HT-29 (cell line): ENCODE measurements at places on chromosomes 2 and 18. TPM values are rescaled to one million over a fixed set of nuclear protein-coding genes. Genes with fewer than 3 reads are reported as not detected.

GRCh38 chr2:113406114-113406513, 31.4 kb upstream of the ZNG1B start:
- DNase-seq: no peak

- DNase-seq: no peak
These were observed 92.9 kb upstream of the RNF152 start for GRCh38 chr18:61985681-61986080.

- DNase-seq: no peak
These were observed 166.0 kb downstream of the NCK2 start for GRCh38 chr2:105910497-105911238.

- DNase-seq: no peak
These were observed 9.6 kb upstream of the ALPK2 start for GRCh38 chr18:58638441-58638840.

- no peak for DNase-seq
These were observed 48.3 kb downstream of the WDFY1 start for GRCh38 chr2:223896833-223897311.

DNA sequence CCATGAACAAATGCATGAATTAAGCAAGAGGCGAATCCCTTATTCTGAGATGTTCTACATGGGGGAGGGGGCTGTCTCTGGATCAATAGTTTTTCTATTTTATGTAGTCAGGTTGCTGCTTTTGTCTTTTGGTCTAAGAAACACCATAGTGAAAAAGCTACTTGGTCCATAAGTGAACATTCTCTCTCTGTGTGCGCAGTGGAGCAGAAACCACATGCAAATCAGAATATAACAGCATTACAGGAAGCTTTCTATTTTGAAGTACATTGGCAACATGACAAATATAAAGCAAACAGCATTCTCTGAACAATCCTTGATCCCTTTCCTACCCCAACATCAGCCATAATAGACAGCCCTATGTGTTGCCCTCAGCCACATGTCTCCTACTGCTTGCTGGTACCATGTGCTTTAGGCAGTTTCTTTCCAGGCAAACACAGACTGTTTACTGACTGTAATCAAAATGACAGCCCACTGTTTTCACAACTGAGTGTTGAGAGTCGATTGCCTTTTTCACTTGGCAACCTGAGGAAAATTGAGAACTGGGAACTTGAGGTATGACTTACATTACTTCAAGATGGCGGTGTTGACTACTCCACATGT, 10.6 kb downstream of the SCN3A start:
- DNase-seq: no peak

GRCh38 chr18:12254136-12254819, at the start of gene CIDEA:
Gene CIDEA (plus strand): TSS chr18:12254361. CDS start chr18:12254384, 23 bp downstream.
- no peak for DNase-seq

GRCh38 chr2:19102696-19103423, 255.6 kb downstream of the OSR1 start:
- DNase-seq: no peak

DNA sequence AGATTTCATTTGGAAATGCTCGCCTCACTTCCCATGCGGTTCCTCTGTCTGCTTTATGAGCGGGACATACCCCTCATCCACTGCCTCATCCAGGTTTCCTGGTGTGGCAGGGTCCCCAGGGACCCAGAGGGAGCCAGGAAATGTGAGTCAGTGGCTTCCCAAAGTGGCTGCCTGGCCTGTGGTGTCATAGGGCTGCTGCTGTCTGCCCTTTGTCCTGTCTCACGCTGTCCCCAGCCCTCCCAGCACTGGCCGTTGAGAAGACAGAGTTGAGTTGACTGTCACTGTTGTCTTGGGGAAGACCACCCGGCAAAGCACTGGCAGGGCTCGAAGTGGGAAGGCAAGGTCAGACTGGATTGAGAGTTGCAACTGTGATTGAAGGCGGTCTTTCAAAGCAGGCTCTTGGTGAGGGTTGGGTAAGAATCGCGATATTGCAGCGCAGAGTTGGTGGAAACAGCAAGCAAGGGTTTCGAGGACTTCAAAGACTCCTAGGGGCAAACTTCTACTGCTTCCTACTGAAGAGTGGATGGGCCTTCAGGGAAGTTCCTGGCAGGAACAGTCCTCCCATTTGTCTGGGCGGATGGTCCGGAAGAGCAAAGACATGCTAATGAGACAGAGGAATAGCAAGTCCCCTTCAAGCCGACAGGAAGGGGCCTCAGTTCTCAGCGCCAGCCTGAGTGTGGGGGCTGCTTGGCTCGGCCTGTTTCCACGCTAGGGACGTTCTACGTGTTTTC, 33.9 kb downstream of the RAB31 start:
- peak; percentile 21 for DNase-seq

DNA sequence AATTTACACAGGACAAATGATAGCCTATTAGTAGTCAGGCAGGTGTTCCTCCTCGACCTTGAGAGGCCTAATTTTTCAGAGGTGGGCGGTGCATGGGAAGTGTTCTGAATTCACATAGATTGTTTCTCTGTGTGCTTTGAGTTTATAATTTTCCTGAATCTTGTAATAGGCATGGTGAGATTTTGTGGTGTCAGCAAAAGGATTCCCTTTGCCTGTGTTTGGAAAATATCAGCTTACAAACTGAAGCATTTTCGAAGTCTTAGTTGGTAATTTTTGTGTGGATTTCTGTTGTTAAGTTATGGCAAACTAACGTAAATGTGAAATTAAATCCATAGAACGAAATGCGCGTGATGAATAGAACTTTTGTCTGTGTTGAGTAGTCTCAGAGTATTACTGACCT, 194.0 kb upstream of the RBMS1 start:
- no peak for DNase-seq

- no peak for DNase-seq
These were observed 11.4 kb downstream of the XIRP2 start for GRCh38 chr2:166899676-166900075.

- no peak for DNase-seq
These were observed 18.7 kb upstream of the DUSP2 start for GRCh38 chr2:96163768-96164429.

GRCh38 chr2:129732630-129733026, 246.8 kb upstream of the RAB6C start:
- DNase-seq: no peak

GRCh38 chr2:191501561-191502168, 176.3 kb upstream of the NABP1 start:
- DNase-seq: peak; percentile 38

- DNase-seq: no peak
These were observed 42.4 kb downstream of the HPCAL1 start for GRCh38 chr2:10345126-10345525.

DNA sequence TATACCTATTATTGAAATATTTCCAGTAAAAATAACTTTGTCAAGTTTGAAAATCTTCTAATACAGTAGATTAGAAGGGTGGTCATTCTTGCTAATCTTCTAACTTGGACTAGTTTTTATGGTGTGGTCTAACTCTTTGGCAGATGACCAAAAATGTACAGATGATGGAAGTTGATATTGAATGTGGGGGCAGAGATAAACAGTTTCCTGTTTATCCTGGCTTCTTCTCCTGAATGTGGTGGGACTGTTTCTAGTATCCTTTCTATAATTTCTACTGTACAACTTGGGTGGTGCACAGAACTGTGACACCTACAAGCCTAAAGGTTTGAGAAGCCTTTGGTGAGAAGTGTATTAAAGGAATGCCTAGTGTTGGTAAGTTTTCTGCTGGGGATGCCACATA, 178.7 kb downstream of the PDE11A start:
- no peak for DNase-seq

DNA sequence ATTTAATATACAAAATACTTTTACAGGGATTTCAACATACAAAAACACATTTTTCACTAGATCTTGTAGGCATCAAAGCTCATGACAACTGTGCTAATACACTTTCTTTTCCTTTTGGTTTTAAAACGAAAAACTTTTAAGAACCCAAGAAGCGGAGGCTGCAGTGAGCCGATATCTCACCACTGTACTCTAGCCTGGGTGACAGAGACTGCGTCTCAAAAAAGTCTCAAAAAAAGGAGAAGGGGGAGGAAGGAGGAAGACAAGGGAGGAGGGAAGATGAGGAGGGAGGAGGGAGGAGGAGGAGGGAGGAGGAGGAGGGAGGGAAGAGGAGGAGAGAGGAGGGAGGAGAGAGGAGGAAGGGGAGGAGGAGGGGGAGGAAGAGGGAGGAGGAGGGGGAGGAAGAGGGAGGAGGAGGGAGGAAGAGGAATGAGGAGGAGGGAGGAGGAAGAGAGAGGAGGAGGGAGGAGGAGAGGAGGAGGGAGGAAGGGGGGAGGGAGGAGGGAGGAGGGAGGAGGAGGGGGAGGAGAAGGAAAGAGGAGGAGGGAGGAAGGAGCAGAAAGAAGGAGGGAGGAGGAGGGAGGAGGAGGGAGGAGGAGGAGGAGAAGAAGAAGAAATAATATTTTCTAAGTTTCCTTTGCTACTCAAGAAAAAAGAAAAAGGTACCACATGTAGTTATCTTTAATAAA, 13.8 kb downstream of the ROCK2 start:
- no peak for DNase-seq

DNA sequence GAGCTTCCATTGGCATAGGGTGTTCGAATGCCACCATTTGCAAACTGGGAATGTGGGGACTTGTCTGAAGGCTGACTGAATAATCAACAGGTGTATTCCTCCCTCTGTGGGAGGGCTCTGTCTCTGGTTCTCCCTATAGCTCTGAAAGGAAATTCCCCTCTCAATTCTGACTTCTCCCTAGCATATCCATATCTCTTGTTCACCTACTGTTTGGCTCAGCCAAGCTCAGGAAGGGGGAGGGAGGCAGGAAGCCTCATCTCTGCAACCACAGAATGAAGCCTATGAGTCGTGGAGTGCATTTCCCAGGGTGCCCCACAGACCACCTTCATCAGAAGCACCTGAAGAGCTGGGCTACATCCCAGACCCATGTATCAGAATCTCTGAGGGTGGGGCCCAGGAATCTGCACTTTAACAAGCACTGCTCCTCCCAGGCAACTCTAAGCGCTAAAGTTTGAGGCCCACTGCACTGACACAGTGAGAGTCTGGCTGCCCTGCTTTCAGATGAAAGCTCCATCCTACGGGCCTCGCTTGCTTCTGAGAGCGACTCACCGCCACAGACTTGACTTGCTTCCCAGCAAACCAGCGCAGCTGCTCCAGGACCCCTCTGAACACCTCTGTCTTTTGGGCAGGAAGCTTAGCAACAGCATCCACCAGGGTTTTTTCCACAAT, 32.0 kb downstream of the XDH start:
- no peak for DNase-seq

DNA sequence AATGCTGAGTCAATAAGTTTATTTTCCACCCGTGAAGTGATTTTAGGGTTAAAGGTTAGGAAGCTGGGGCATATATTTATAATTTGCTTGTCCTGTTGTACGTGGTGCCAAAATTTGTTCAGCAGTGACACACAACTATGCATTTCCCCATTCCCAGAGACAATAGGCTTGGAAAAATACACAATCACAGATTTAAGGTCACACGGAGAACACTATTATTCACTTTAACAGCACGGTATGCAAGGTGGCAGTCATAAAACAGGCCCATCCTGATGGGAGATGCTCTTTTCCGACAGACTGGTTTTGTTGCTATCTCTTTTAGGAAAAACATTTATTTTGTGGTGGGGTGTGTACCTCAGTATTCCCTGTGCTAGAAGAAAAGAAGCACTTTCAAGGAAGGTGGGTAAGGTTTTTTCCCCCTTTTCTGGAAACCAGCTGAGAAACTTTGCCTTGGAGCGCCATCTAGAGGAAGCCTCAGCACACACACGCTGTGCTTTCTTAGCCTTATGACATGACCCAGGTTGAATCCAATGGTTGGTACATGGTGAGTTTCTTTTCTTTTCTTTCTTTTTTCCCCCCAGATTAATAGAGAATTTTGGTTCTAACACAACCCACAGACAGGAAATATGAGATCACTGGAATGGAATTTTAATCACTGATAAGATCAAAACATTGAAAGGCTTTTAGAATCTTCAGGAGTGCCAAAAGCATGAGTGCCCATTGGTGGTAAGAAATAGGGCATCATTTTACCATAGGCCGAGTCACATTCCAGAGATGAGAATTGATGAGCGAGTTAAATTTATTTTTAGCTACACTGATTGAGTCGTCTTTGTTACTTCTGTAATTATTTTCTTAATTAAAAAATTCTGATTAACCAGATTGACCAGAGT, 332.1 kb downstream of the AGPS start:
- peak; percentile 53 for DNase-seq

GRCh38 chr18:61860302-61860701, 32.5 kb downstream of the RNF152 start:
- DNase-seq: no peak

DNA sequence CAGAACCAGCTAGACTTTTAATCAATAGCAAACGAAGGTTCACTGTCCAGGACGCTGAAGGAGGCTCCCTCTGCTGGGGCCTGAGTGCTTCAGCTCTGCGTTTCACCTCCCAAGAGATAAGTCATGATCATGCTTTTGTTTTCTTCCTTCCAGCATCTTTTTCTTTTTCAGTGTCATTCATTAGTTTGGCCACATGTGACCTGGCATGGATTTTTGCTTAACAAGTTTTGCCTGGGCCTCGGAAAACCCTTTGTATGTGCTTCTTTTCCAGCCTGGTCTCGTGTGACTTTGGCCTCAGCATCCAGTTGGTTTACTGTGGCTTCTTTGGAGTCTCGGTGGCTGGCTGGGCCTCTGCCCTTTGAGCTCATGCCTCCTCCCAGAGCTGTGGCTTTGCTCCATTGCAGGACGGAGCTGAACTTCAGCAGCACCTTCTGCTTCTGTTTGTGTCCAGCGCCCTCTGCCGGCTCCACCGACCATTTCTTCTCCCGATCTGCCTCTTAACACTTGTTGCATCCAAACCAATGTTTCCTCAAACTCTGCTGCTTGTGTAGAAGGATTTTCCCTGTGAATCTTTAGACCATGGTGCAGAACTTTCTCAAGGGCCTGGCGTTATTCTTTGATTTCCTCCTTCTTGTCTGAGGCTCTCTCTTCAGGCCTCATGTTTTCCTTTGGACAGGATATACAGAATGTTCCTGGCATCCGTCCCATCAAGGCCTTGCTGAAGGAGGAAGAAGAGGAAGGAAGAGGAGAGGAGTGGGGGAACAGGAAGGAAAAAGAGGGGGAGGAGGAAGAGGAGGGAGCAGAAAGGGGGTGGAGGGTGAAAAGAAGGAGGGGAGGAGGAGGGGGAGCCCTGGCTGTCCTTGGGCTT, 23.6 kb upstream of the HES6 start:
- DNase-seq: peak; percentile 94

The OSGEPL1 gene
- total RNA-seq: 1.9 and 2.3 TPM in 2 replicates

The ARHGEF33 gene
- 1.9 TPM in 1 of 2 replicates, not detected in the other for total RNA-seq

The GRB14 gene
- 15.9 and 20.0 TPM in 2 replicates for total RNA-seq

The M1AP gene
- not detected in 2 replicates for total RNA-seq

The TUBA3E gene
- not detected in 2 replicates for total RNA-seq

The QPCT gene
- 54.2 and 54.3 TPM in 2 replicates for total RNA-seq

The C1GALT1C1L gene
- 0.78 and 1.4 TPM in 2 replicates for total RNA-seq

The KIAA2012 gene
- 0.05 TPM in 1 of 2 replicates, not detected in the other for total RNA-seq

The ADAM23 gene
- total RNA-seq: not detected in 2 replicates
